Stimulated activated CD8-positive, alpha-beta memory T cell treated with anti-CD3 and anti-CD28 coated beads, Interleukin-2, amount 100 ng/mL, for 1 hour (primary cell): ENCODE measurements at places on chromosomes 5 and 9.

DNA sequence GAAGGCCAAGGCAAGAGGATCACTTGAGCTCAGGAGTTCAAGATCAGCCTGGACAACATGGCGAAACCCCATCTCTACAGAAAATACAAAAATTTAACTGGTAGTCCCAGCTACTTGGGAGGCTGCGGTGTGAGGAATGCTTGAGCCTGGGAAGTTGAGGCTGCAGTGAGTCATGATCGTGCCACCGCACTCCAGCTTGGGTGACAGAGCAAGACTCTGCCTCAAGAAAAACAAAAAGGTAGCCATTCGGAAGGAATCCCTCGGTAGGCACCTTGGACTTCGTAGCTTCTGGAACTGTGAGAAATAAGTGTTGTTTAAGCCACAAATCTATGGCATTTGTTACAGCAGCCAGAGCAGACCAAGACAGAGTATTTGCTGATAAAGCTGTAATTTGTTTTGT is 174.2 kb downstream of the DCP2 start:
- DNase-seq = no peak

DNA sequence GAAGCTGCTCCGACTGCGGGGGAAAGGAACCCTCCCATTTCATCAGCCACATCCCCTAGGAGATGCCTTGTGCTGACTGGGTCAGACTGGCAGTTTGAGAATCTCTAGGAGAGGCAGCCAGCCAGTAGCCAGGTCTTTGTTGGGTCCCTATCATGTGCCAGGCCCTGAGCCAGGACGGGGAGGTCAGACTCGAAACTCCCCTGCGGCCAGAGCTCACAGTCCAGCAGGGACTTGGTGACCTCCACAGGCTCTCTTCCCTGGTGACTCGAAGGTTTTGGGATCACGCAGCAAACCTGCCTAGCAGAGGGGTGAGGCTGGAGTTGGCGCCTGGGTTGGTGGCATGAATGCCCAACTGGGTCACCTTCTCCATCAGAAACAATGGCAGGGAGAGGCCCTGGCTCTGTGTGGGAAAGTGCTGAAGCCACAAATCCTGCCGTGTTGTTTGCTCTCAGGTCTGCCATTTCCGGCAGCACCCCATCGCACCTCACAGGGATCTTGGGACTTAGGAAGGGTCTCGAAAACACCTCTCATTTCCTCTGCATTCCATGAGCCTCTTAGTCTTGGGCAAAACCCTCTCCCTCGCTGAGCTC is 14.4 kb upstream of the ORM1 start:
- DNase-seq = no peak

GRCh38 chr5:172730981-172731679 is 39.9 kb downstream of the DUSP1 start:
- no peak for DNase-seq

- no peak for DNase-seq
These were observed 29.6 kb downstream of the EHMT1 start for GRCh38 chr9:137648396-137648795.

DNA sequence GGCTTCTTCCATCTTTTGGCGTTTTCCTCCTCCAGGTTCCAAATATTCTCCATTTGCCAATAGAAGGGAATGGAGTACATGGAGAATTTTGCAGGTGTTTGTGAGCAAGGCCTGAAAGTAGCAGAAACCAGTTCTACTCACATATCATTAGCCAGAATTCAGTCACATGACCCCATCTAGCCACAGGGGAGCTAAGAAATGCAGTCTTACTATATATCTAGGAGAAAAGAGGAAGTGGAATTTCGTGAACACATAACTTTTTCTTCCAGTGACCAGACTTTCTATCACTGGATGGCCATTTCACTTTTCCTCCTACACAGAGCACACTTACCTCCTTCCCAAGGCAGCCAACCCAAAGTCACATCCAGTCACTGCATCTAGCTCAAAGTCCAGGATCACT is 55.1 kb downstream of the LOX start:
- DNase-seq = no peak

DNA sequence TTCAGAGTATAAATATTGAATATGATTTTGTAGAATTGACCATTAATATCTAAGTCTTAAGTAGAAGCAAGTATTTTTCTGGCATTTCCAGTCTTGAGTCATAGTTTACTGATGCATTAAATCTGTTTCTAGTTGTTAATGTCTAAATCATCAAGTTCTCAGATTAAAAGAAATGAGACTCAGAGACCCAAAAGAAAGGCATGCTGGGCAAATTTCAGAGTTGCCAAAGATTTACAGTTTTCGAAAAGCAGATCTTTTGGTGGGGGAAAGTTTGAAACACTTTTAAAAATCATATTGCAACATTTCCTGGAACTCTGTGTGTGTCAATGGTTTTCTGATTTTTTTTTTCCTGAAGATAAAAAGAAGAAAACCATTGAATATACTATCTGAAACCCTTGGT is 60.9 kb downstream of the ANKRD55 start:
- no peak for DNase-seq

DNA sequence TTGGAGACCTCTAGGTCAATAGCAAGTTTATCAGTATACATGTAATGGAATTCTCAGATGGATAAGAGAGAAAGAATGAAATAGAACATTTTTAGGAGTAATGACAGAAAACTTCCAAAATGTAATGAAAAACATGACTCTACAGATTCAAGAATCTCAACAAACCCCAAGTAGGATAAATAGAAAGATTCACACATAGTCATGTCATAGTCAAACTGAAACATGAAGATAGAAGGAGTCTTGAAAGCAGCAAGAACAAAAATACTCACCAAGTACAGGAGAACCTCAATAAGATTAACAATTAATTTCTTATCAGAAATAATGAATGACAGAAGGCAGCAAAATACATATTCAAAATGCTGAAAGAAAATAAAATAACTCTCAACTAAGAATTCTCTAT is 164.5 kb downstream of the SPATA31D1 start:
- no peak for DNase-seq

DNA sequence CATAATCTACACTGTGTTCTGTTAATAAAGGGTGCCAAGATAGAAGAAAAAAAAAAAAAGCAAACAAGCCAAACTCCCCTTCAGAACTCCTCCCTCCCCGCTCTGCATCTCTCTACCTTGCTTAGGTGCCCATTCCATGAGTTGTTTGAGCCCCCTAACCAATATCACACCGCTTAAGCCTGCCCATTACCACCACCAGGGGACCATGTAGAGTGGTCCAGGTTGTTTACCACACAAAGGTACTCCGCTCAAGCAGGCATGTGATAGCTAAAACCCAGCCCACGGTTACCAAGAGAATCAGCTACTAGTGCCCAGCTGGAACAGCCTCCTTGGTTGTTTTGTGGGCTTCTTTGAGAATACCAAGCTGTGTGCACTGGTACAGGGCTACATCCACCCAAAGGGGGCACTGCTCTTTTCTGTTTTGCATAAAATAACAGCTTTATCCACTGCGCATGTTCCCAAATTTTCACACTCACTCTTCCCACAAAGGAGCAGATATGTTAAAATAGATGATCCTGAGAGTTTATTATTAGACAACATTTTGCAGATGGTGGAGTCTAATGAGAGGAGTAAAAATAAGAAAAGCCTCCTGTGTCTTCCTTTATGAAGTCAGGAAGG is 304.1 kb downstream of the DEPDC1B start:
- DNase-seq = no peak

- no peak for DNase-seq
These were observed 2.7 kb downstream of the RXFP3 start for GRCh38 chr5:33938881-33939280.

DNA sequence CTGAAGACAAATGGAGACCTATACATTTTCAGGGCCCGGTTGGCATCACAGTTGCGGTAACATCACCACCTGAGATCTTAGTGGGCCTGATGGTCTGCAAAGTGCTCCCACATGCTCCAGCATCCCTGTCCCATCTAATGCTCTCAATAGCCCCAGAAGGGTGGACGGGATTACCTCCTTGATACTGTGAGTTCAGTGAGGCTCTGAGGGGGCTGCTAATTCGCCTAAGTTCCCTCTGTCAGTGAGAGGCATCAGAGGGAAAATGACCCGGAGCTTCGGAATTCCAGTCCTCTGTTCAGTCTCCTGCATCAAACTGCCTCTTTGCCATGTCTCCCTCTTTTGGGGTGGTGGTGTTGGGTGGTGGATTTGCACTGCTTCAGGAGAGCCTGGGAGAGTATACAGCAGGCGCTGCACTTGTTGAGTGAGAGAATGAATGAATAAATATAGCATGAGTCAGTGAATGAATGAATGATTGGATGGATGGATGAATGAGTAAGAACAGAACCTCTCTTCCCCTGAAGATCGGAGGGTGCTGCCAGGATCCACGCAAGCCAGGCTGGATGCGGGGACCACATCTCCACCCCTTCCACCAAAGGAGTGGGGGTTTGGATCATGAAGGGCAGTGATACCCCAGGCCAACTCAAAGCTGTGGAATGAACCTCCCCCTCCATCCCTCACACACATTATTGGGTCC is 141.0 kb downstream of the GABBR2 start:
- DNase-seq = no peak

DNA sequence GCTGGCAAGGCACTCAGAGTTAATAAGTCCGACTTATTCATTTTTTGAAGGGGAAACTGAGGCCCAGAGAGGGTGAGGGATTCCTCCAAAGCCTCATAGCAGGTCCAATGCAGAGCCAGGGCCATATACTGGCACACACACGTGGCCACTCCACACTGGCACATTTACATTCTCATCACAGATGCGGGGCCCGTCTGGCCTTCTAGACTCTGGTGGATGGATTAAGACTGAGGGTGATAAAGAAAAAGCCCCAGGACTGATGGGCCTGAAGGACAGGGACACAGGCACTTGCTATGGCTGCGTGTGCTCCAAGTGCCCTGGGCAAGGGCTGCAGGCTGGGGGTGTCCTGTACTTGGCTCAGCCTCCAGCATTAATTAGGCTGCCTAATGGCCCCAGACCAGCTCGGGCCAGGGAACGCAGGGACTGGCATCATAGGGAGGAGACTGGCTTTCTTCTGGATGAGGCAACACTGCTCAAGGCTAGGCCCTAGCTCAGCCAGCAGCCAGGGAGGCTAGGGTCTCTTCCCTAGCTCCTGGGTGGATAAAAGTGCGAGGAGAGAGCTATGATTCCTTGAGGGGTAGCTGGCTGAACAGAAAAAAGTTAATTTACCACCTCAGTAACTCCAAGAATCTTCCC is 28.5 kb upstream of the CSF1R start:
- DNase-seq = no peak

DNA sequence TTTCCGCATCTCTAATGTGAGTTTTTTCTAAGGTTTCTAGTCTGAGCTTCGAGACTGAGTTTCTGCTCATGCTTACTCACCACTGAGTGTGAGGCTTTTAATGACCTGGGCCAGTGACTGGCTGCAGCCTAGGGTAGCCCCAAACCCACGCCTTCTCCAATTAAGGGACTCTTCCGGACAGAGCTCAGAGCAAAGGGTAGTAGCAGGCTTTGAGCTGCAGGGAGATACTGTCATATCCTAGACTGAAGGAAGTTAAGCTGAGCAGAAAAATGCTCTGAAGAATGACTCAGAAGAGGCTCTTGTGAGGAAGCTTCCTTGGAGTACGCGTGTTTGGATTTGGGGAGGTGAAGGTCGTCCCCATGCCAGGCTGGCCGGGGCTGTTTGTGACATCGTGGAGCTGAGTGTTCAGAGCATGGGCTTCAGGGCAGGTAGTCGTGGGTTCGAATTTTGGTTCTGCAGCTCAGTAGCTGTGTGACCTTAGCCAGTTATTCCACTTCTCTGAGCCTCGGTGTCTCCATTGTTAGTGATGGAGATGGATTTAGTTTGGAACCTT is 3.5 kb downstream of the USP20 start:
- no peak for DNase-seq

DNA sequence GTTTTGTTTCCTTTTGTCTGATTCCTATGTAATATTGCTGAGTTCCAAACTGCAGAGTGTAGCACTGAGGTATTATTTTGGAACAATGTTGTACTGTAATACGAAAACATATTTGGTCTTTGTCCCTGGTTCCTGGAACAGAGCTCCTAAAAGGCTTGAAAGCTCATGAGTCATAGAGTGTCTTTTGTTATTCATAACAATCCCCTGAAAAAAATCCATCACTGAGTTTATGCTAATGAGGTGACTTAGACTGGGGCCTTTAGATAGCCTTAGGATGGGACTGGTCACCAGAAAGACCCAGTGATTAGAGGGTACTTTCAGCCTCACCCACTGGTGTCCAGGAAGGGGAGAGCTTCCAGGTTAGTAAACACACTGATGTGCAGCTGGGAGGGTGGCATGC is 132.7 kb upstream of the POU5F2 start:
- no peak for DNase-seq

GRCh38 chr5:14155075-14155474 is 11.9 kb downstream of the TRIO start:
- no peak for DNase-seq

DNA sequence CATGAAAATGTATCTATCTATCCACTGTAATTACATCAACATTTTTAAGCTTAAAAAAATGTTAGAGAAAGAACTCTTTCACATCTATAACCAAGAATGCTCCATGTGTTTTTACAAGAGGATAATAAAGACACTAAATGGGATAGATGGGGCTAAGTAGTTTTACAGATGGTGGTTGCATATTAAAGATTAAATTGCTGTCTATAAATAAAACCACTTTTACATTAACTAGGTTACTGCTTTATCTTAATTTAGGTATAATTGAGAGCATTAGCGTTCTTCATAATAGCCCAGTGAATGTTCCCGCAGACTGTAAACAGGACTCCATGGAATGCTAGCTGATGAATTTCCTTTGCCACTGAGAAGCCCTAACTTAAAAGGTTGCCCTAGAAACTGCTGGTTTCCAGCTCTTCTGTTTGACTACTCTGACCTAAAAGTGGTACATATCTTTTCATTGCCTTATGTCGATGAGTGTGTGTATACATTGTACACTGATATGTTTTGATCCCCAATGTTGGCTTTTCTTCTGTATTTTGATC is 117.9 kb downstream of the SGCD start:
- no peak for DNase-seq

- no peak for DNase-seq
These were observed 187.9 kb downstream of the PALM2AKAP2 start for GRCh38 chr9:109967651-109968642.

GRCh38 chr9:95666096-95666784 is 149.5 kb upstream of the PTCH1 start:
- DNase-seq = no peak

DNA sequence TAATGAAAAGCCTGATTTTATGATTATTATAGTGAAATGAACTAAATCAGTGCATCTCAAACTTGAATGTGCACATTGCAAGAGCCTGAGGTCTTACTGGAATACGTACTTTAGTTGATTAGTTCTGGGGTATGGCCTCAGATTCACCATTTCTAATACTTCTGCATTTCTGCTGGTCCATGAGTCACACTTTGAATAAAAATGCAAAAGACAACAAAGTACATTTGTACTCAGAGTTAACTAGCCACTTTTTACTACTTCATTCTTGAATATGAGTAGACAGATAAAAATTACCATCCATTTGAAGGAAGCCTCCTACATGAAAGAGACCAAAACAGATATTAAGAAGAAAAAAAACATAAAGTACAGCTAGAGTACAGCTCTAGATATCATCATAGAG is 27.1 kb upstream of the PRR16 start:
- no peak for DNase-seq

GRCh38 chr5:151072630-151073025 is 8.2 kb downstream of the TNIP1 start:
- DNase-seq = no peak

GRCh38 chr5:174159327-174160114 is 114.0 kb downstream of the NSG2 start:
- no peak for DNase-seq

GRCh38 chr5:97729938-97730337 is 546.9 kb upstream of the RIOK2 start:
- no peak for DNase-seq
